Left cardiac atrium (tissue), 4 donors: ENCODE measurements at places on chromosomes 6 and 20. TPM values are rescaled to one million over a fixed set of nuclear protein-coding genes. Genes with fewer than 3 reads are reported as not detected.

Gene OPRM1
- total RNA-seq = not detected

DNA sequence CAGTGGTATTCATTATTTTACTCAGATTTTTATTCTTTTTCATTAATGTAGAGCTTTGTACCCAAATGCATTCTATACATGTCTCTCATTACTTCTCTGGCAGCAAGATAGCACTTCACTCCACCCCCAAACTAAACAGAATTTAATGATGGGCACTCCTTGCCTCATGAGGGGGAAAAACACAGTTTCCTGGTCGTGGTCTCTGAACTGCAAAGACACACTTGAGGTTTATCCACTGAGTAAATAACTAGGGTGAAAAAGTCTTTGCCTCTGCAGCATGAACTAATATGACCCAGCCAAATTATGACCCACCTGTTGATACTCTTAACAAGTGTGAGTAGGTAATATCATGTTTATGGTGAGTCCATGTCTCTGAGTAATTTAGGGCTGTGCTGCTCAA is 785.2 kb upstream of the FLRT3 start:
- DNase-seq = no peak

- peak; percentile 66 for DNase-seq
These were observed 3.7 kb downstream of the OGFR start for GRCh38 chr20:62808211-62808865.

- no peak for DNase-seq
These were observed 131.2 kb upstream of the TSHZ2 start for GRCh38 chr20:52841003-52841402.

DNA sequence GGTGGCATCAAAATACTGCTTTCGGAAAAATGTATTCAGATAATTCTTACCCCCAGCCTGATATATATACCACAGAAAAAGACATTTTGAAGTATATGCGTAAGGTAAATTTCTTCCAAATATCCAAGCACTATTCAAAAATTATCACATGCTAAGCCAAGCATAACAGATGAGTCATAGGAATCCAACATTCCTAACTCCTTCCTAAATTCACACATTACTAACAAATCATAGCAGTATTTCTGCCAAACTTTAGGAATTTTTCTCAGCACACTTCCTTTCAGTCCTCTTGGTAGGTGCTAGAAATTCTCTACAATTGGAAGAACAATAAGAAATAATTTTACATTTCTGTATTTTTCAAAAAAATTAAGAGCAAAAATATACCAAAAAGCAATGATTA is 417.5 kb downstream of the EYS start:
- no peak for DNase-seq

Gene ZNF391
- 2.6 TPM for total RNA-seq

Gene CGA
- total RNA-seq = 5.6 TPM

GRCh38 chr20:63554361-63555278 is 661 bp downstream of the FNDC11 start:
- no peak for DNase-seq

DNA sequence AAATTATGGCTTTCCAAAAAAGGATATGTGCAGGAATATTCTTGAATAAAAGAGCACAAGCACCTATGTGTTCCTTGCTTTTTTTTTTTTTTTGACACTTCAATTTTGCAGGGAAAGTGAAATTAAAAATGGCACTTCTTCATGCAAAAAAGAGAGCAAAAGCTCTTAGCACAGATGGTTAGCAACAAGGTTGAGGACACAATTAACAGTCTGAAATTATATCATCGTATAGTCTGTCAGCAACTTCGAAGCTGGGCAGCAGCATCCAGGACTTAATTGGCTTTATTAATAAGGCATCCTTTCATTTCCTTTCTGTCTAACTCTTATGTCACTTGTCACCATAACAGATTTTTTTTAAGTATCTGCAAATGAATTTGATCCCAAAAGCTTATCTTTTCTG is 122.6 kb downstream of the FUT9 start:
- DNase-seq = no peak

Gene PRL
- not detected for total RNA-seq

Gene RGS19
- 9.7 TPM for total RNA-seq

DNA sequence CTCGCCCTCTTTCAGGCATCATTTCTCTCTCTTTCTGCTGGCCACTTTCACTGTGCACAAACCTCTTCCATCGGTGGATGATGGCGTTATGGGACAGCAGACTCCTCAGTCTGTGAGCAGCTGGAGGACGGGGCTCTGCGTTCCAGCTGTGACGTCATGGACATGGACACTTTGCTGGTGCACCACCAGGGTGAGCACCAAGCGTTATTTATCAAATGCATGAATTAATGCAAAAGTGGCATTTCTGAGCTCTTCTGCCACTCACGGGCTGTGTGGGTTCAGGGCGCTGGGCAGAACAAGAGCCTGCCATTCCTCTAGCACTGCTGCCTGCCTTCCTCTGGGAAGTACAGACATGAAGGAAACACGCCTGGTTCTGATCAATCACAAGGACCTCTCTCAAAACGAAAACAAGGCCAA is 82.9 kb upstream of the MPC1 start:
- DNase-seq = peak; percentile 45

DNA sequence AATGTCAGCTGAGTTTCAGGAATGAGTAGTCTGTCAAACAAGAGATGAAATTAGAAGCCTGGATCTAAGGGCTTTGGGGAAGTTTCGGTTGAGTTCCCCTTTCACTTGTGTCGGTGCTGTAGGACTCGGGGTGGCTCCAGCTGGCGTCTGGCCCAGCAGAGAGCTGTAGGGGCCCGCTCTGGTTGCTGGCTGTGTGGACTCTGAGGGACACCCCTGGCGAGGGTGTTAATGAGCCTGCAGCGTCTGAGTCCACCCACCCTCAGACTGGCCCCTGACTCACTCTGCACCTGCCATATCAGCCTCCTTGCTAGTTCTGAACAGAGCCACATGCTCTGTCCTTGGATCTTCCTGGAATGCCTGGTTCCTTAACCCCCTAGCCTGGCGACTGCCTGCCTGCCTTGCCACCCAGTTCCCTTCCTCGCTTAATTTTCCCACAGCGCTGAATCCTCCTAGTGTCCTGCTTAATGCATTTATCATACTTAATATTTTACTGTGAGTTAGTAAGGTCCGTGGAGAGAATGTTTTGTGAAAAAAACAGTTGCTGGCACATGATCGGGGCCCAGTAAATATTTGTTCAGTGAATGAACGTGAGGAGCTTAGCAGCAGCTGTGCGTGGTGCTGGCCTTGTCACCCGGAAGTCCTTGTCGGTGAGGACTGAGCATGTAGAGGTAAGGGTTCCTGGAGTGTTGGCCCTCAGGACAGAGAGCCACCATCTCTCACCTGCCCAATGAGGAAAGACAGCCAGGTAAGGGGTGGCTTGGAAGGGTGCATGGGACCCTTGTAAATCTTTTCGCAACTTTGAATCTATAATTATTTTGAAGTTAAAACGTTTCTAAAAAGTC is 1.6 kb downstream of the DNAJC5 start:
- DNase-seq = peak; percentile 58

DNA sequence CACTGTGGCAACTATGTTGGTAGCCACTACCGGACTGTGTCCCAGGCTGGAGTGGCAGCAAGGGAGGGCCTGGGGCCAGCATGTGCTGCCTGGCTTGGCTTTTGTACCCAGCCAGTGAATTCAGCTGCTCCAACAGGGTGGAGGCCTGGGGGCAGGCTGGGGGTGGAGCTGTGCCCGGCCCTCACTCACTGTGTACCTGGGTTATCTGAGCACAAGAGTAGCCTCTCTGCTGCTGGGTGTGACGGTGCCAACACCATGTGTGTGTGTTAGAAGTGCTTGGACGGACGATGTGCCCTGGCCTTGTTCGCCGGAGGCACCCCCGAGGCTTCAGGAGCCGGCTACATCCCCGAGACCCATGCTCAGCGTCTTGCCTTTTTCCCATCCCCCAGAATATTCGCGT is 49.2 kb downstream of the EFCAB8 start:
- DNase-seq = no peak

DNA sequence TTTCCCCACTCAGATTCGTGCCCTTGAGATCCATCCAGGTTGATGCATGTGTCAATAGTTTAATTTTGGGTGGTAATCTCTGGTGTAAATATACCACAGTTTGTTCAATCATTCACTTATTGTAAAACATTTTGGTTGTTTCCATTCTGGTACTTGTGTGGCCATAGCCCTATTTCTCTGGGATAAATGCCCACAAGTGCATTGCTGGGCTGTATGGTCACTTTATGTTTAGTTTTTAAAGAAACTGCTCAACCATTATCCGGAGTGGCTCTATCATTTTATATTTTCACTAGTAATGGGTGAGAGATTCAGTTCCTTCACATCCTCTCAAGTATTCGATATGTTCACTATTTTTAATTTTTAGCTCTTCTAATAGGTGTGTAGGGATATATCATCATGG is 60.7 kb upstream of the RNF24 start:
- no peak for DNase-seq

Gene KIF6
- 0.15 TPM for total RNA-seq

GRCh38 chr20:61777773-61778494 is 287.7 kb downstream of the TAF4 start:
- DNase-seq = no peak

- no peak for DNase-seq
These were observed 132.3 kb downstream of the UNC5CL start for GRCh38 chr6:40906759-40907158.

- DNase-seq = no peak
These were observed 7.9 kb upstream of the FAM210B start for GRCh38 chr20:56350842-56351241.

Gene PPIL6
- 3.5 TPM for total RNA-seq

Gene LMBRD1
- 38.6 TPM for total RNA-seq

GRCh38 chr6:138523347-138524210 is 24.3 kb upstream of the NHSL1 start:
- no peak for DNase-seq

DNA sequence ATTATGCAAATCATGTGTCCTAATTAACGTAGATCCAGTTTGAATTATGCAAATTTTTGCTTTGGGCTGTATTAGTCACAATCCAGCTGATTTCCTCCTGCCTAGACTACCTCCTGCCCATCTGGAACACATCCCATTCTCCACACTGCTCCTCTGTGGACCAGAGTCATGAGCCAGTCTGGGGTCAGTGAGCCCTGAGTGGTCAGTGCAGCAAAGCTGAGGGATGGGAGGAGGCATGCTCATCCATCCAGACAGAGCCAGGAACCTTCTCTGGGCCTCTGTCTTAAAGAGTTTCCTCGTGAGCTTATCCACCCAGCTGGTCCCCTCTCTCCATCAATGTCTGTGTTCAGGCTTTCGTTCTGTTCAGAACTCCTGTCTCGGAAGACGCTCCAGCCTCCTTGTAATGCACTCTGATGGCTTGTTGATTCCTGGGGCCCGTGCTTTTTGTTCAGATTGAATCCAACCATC is 747.8 kb downstream of the PTPRT start:
- peak; percentile 33 for DNase-seq

DNA sequence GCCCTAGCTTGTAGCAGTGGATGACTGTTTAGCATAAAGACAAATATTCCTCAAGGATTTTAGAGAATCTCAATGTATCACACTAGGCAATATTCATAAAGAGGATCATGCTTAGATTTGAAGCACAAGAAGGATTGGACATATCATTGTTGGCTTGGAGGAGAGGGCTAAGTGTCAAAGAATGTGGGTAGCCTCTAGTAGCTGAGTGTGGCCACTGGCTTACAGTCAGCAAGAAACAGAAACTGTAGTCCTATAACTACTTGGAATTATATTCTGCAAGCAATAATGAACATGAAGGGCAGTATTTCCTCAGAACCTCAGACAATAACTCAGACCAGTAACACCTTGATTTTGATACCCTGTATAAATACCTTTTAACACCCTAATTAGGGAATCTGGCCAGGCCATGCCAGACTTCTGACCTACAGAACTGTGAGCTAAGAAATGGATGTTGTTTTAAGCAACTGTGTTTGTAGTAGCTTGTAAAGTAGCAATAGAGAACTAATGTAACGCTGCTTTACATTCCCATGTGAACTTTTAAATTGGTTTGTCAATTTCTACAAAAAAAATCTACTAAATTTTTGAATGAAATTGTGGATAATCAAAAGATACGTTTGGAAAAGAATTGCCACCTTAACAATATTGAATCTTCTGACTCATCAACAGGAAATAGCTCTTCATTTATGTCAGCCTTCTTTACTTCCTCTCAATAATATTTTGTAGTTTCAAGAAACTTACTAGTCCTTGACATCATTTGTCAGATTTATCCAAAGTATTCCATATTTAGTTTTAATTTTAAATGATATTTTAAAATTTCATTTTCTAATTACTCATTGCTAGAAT is 65.2 kb upstream of the RSPO3 start:
- DNase-seq = no peak

Gene RAET1G
- total RNA-seq = 1.1 TPM

GRCh38 chr6:11645016-11645415 is 107.5 kb downstream of the TMEM170B start:
- DNase-seq = no peak

DNA sequence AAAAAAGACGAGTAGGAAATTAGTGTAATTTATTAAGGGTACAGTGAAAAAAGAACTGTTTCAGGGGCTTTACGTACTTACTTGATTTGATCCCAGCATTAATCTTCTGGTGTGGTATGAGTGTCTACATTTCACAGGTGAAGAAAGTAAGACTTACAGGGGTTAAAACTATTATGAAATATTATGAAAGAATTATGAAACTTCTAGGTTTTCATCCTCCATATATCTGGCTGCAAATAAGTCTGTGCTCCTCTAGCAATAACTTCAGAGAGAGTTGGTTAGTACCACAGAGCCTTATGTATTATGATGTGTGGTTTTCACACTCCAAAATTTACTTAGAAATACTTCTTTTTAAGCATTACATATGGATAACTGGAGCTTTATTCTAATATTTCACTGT is 41.9 kb downstream of the ZFAND3 start:
- no peak for DNase-seq

Gene HAO1
- total RNA-seq = not detected

Gene SMOC2
- total RNA-seq = 12.0 TPM

- DNase-seq = no peak
These were observed 66.3 kb downstream of the NCOA3 start for GRCh38 chr20:47568019-47568418.

Gene TNFRSF21
- 24.4 TPM for total RNA-seq

Gene FHL5
- 9.5 TPM for total RNA-seq

DNA sequence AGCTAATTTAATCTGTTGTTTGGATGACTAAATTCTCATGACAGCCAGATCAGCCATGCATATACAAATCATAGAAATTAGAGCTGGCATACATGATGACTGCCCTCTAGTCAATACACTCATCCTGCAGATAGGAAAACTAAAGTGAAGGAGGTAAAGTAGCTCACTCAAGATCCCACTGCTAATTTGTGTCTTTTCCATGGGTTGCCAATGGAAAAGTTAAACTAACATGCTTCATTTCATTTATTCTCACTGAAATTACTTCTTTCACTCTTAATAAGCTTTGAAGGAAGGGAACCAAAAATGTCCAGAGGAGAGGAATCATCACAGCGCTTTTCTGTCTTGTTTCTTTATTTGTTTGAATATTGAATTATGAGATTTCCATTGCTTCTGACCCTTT is 308.2 kb downstream of the GJA1 start:
- no peak for DNase-seq

GRCh38 chr6:19772891-19773290 is 64.3 kb upstream of the ID4 start:
- no peak for DNase-seq

DNA sequence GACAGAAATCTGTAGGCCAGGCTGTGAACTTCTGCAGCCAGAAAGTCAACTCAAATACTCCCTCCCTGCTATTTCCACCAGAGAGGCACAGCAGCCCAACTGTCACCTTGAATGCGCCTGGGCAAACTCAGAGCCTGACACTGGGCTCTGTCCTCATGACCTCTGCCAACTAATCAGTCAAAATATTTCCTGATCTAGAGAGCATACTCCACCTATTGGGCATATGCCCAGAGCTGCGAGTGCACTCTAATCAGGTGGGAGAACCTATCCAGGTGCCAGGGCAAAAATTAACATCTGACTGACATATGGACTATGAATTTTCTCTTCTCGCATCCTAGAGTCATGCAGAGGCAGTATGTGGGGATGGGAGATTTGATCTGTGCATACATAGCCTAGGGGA is 406.3 kb upstream of the RUNX2 start:
- no peak for DNase-seq
